Dermis blood vessel endothelial cell (primary cell): ENCODE measurements at places on chromosomes 1 and 21.

GRCh38 chr1:3599286-3599811 lies 12.0 kb downstream of the MEGF6 start:
- no peak for DNase-seq

GRCh38 chr1:119947468-119947867 lies 51.2 kb upstream of the ADAM30 start:
- DNase-seq, result no peak

DNA sequence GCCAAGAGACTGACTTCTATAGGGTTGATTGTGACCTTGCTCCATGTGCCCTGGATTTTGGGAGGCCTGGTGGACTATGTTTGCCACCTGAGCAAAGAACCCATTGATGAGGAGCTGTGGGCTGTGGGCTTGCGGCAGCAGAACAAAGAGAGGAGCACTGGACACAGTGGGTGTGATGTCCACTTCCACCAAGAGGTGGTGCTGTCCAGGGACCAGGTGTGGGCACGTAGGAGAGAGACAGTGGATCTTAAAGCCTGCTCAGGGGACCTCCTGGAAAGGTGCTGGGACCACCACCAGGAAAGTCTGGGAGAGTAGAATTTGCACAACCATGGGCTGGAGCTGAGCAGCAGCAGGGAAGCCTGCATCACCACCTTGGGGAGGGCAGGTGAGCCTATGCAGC lies 106.7 kb upstream of the ETS2 start:
- DNase-seq, result no peak

GRCh38 chr1:38085666-38086330 lies 39.2 kb upstream of the POU3F1 start:
- DNase-seq, result no peak

DNA sequence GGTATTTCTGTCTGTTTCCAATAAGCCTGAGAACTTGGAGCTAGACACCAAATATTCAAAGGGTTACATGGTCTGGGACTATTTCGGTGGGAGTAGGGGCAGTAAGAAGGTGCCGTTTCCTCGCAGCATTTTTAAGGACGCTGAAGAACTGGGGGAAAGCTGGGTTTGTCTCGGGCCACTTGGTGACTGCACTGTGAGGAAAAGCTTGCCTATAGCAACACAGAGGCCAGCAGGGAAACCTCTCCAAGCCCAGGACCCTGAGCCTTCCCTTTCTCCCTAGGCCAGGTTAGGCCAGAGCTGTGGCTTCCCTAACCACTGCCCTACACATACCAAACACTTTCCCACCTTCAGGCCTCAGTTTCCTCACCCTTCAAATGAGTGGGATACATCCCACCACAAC lies 3.3 kb downstream of the GLIS1 start:
- no peak for DNase-seq

DNA sequence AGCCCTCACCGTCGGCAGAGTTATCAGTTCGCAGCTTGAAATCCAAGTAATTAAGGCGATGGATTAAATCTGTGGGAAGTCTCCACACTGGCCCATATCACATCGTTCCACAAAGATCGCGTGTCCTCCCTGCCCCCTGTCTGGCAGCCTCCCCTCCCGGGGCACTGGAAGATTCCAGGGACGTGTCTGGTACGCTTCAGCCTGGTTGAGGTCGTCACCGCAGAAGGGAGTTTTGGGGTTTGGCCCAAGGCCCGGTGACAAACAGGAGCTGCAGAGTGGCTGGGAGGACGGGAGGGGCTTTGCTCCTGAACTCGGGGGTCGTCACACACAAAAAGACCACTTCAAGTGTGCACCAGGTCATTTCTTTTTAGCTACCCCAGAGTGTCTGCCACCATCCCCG lies 51.1 kb downstream of the PRDM16 start:
- DNase-seq, result no peak

- DNase-seq, result no peak
Observed at GRCh38 chr1:216670118-216670883, 52.9 kb downstream of the ESRRG start.

- DNase-seq, result no peak
Observed at GRCh38 chr1:202561726-202562443, 148.4 kb downstream of the SYT2 start.

GRCh38 chr1:207427832-207428585 lies 26.1 kb upstream of the CR2 start:
- no peak for DNase-seq
